ENCODE measurements at places on chromosomes 7 and 10.
A peak's percentile ranks its signal among the peaks of the same experiment; 100 is the strongest.

GRCh38 chr7:157645539-157645938, 308.7 kb downstream of the DNAJB6 start:
- DNase-seq: no peak

DNA sequence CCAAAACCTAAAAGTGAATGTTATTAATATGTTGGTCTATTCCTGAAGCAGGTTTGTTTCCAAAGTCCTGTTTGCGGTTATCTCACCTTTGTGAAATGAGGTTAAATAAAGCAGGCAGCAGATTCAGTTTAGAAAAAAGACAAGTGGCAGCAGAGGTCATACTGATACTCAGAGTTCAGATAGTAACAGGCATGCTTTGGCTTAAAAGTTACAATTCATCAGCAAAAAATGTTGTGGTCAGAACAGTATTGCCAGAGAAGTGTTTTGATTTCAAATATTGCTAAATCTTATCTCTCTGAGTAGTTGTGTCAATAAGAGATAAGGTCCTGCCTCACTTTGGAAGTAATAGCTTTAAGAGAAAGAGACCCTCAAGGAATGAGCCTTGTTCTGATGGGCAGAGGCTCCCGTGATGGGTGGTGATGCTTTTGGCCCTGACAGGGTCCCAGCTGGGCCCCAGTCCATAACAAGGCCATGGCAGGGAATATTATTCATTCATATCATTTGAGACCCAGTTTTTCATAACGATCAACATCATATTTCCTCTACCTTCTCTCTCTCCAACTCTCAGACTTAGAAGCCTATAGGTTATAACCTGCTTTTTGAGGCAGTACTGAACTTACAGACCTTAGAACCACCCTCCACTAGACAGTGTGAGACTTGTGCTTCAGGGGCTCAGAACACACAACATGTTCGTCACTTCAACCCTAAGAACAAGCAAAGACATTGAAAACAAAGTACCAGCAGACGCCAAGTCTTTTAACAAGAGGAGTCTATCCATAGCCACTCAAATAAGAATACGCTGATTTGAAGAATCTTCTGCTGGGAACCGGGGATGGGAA, 58.5 kb upstream of the AHR start:
- DNase-seq: no peak

- DNase-seq: no peak
These were observed 159.8 kb downstream of the DIP2C start for GRCh38 chr10:529468-530230.

DNA sequence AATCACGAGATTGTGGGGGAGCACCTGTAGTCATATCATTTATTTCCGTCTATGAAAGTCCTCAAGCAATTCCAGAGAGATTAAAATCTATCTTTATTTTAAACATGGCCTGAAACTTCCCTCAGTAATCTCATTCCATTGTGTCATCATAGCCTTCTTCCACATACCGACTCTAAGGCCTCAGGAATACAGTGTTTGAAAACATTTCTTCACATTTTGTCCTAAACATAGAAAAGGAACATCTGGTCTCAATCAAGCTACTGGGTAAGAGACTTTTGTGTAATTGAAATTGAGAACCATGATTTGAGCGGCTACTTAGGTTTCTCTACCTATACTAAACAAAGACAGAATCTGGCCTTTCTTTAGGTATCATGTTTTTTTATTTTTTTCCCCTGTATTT, 78.0 kb upstream of the ELMO1 start:
- no peak for DNase-seq

DNA sequence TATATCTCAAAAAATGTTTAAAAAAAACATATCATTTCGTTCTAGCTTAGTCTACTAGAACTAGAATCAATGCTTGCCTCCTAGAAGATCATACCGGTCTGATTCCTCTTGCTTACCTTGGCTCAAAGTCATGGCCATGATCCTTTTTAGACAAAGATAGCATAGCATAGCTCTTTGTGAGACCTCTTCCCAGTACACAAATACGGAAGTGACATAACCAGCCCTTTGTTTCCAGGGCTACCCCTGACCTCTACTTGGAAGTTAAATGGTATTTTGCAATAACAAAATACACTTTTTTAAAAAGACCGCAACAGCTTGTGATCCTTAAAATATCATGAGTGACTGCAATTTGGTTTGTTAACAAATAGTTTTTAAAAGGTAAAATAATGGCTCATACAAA, 130.7 kb upstream of the NOBOX start:
- no peak for DNase-seq

DNA sequence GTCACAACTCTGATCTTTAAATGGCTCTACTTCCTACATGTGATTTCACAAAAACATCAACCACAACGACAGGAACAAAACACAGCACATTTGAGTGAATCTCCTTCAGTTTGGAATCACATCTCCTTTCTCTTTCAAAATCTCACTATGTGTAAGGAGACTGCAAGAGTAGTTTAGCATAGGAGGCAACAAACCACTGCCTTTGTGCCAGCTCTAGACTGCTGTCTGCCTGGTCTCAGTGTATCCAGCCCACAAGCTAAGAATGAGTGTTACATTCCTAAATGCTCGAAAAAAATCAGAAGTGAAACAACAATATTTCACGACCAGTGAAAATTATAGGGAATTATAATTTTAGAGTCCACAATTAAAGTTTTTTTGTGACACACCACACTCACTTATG, 217.0 kb upstream of the STEAP4 start:
- no peak for DNase-seq

DNA sequence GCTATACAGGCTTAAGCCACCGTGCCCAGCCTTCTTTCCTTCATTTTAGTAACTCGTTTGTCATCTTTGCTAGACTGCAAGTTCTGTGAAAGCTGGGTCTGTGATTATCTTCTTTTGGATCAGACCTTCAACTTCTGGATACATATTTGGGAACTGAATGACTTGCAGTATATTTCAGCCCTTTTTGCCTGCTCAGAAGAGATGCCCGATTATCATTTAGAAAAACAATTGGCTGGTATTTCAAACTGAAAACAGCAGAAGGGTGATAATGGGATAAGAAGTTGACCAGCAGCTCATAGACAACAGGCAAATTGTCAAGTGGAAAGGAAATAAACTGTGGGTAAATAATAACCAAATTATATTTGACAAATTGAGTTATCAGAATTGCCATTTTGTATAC, 14.6 kb downstream of the RSBN1L start:
- DNase-seq: no peak

DNA sequence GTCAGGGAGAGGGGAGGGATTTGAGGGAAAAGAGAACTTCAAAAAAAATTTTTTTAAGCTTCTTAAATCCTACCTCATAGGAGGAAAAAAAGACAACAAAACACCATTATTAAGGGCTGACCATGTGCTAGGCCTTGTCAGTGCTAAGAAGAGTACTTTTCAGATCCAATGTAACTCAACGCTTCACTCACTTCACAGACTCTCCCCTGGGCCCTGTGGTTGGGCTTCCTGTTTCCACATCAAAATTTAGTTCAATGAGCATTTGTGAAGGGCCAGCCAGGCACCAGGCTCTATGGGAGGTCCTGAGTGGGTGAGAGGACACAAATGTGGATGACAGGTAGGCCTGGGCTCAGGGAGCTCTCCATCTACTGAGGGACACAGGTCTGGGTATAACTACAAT, 249.8 kb downstream of the PTEN start:
- DNase-seq: no peak

- DNase-seq: no peak
These were observed 222.9 kb downstream of the PTEN start for GRCh38 chr10:88086187-88086960.

GRCh38 chr7:159140170-159140910, 4.3 kb downstream of the VIPR2 start:
- no peak for DNase-seq

DNA sequence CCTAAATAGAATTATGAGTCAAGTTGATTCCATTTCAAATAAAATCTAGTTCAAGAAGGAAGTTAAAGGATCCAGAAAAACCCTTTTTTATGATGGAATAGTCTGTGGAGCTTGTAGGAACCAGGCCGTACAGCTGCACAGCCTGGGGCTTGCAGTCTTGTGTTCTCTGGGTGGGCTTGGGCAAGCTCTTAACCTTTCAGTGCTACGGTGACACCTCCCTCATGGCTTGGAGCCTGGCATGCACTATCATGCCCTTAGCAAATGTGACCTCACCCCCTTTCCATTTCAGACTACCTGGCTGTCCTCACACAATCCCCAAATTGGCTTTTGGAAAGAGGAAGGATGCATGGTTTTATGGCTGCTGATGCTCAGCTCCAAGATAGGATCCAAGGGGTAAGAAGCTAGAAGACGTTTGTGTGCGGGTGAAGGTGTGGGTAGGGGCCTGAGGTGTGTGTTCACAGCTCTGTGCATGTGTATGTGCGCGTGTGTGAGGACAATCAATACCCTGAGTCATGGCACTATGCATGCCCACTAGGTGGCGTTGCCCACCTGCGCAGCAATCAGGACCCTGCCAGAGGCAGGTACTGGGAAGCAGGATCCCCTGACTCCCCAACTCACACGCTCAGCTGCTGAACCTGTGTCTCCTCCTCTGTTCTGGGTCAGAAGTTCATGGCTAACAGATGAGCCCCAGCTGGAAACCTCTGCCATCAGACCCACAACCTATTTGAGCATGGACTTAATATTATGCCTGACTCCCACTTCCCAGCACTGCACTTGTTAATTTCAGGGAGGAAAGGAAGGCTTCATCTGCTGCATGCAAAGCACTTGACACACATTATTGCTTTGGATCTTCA, 113.4 kb downstream of the PTPN20 start:
- DNase-seq: peak; percentile 58

- DNase-seq: no peak
These were observed 234.5 kb upstream of the MEOX2 start for GRCh38 chr7:15920953-15921352.

DNA sequence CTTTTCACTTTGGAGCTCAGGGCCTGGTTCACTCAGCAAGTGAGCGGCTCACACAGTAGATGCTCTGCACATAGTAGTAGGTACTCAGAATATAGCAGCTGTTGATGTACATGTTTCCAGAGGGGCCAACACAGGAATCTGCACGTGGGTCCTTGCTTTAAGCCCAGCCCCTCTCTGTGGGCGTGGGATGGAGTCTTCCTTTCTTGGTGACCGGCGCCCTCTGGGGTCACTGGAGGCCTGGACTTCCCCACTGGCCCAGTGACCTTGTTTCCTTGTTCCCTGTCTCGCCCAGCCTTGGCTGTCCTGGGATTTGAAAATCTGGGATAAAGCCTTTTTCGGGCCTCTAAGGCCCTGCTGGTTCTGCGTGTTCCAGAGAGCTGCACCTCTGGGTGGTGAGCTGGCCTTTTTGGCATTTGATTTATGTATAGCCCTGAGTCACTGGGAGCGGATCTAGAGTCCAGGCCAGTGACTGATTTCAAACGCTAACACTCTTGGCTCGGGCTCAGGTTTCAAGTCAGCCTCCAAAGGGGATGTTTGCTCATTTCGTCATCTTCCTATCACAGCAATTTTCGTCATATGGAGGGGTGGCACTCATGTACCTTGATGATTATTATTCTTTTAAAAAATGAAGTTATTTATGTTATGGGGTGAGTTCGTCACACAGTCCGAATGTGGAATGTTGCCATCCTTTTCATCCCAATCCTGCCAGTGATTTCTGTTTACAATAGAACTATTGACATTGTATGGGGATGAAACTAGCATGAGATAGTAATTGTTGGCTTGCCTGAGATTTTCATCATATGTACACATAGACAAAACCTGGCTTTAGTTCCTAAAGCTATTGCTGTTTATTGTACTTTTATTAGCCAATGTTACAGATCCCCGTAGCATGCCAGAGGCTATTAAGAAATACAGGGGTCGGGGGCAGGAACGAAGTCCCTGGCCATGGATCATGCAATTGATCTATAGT, 65.5 kb downstream of the CUX1 start:
- no peak for DNase-seq

Measured in CD4-positive, alpha-beta T cell treated with Interleukin-15 for 4 hours (primary cell).